ENCODE measurements at places on chromosomes 1 and 21.
A peak's percentile ranks its signal among the peaks of the same experiment; 100 is the strongest.

DNA sequence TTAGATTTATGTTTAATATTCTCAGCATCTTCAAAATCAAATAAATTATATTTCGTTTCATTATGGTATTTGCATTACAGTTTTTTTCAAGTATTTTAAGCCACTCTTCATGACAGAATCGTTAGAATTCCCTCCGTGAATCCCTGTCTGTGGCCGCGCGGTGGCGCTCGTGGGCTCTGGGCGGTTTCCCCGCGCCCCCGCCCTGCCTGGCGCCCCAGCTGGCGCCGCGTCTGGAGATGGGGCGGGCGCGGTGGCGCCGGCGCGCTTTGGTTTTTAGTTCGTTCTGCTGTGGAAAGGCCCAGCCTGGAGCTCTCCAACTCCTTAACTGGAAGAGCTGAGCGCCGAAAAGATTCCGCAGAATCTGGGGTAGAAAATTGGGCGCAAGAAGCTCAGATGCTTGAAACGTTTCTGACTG, 25.7 kb downstream of the PRMT2 start:
- DNase-seq: no peak

- DNase-seq: no peak
Observed at GRCh38 chr1:196577386-196577785, 30.9 kb downstream of the KCNT2 start.

DNA sequence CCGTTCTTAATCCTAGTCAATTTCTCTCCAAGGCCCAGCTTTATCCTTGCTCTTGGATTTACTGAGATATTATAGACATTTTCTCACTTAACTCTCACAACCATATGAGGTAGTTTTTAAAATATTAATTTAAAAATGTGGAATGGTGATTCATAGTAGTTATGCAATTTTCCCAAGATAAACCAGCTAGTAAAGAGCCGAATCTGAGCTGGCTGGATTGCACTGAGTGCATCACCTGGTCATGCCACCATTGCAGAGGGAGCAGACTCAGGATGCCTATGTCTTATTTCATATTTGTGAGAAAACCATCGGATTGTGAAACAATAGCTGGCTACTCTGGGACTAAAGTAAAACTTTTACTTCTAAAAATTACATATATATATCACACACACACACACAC, 494.0 kb downstream of the KCNT2 start:
- no peak for DNase-seq

DNA sequence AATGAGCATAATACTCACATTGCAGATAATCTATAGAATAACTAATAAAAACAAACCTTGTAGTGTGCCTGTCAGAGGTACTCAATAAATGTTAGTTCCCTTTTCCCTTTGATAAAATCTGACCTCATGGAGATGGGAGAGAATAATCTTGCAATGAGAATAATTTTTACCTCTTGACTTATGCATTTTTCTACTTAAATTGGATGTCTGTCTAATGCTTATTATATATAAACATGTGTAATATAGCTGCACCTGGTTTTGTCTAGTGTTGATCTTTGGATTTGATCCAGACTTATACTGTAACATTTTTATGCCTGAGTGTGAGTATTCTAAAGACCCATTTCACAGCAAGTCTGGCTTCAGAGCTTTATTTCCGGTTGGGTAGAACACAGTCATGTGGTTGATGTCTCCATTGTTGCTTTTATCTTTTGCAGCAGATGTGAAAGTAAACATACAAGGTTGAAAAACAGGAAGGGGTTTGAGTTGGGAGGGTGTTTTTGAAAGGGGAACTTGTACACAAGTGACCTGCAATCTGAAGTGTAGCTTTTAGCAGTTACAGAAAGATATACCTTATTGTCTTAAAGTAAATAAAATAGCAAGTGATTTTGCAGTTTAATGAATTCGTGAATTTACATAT, 12.4 kb downstream of the EPB41 start:
- DNase-seq: peak; percentile 94

GRCh38 chr21:27570306-27570868, 603.5 kb upstream of the ADAMTS5 start:
- no peak for DNase-seq

DNA sequence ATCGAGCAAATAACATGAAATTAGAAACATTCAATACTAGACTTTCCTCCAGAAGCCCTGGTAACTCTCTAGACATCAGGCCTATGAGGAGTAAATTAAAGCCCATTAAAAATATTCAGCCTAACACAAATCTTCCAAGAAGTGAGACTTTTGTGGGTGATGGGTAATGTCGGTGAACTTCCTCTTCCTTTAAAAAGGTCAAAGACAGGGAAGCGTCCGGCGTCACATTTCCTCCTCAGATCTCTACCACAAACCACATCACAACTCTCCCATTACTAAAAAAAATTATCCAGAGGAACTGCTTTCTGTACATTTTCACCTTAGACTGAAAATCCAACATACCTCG, 1.4 kb downstream of the EIF4G3 start:
- DNase-seq: peak; percentile 89

DNA sequence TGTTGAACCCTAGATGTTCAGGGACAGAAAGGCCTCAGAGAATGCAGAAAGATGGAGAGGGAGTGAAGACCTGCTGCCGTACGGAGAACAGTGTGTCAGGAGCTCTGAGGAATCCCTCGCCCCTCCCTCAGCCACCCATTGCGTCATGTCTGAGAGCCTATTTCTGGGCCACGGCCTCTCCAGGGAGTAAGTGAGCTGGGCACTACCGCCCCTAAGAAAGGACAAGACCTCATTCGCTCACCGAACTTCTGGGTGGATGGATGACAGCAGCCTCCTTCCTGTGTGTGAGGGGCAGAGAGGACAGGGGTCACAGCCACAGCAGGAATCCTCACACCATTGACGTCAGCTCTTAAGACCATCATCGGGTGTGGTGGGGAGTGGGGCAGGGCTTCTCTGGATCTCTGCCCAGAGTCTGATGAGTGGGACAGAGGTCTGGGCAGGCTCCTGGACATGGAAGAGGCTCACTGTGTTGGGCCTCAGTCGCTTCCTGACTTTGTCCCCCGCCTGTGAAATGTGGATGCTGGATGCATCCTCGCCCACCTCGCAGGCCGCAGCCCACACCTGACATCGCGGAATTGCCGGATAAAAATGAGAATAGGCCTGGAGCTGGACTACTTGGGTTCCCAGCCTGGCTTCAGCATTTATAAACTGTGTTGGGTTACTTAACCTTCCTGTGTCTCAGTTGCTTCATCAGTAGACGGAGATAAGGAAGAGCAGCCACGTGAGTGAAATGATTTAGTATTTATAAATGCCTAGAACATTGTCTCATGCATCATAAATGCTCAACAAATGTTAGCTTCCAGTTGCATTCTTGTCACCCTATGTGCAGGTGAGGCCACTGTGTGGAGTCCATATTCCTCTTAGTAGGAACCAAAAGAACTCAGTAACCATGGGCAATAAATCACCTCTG, 238.6 kb downstream of the TRABD2B start:
- DNase-seq: no peak

GRCh38 chr1:245398180-245398579, 243.4 kb downstream of the KIF26B start:
- no peak for DNase-seq

GRCh38 chr21:41620982-41621381, 113.0 kb upstream of the TMPRSS2 start:
- no peak for DNase-seq

DNA sequence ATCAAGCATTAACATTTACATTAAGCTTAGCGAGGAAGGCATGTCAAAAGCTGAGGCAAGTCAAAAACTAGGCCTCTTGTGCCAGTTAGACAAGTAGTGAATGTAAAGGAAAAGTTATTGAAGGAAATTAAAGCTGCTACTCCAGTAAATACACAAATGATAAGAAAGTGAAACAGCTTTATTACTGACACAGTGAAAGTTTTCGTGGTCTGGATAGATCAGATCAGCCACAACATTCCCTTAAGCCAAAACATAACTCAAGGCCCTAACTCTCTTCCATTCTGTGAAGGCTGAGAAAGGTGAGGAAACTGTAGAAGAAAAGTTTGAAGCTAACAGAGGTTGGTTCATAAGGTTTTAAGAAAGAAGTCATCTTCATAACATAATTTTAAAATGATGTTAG, 131.9 kb downstream of the VAV3 start:
- DNase-seq: no peak

DNA sequence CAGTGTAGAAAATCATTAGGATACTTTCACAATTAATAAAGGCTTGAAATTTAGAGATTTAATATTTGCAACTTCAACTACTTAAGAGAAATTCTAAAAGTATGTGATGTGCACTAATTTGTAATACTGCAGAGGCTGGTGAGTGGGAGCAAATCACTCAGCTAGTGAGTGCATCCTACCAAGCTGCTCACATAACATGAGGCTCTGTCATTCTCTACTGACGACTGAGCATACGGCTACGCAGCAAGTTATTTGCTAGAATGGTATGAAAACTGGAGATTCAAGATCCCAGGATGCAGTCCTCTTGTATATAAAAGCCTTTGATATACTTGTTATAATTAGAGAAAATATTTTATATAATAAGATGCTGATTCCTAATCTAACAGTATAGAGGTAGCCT, 90.1 kb downstream of the ATP1B1 start:
- DNase-seq: no peak

- peak; percentile 39 for DNase-seq
Observed at GRCh38 chr1:161473348-161473747, 31.9 kb upstream of the FCGR2A start.
